ENCODE measurements at places on chromosomes 16 and 17.
A peak's percentile ranks its signal among the peaks of the same experiment; 100 is the strongest.

DNA sequence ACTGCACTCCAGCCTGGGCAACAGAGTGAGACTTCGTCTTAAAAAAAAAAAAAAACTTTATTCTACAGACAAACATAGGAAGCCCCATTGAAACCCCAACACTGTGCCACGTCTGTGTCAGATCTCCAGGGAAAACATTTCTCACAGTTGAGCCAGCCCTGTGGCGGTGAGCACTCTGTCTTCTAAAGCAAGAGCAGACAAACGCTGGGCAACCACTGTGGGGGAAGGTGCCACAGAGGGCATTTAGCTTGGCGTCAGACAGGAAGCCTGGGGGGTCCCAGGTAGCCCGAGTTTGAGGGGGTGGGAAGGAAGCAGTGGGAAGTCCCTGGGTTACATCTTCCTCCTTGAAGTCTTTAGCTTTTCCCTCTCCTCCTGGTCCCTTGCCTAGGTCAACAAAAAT lies 16.0 kb downstream of the C17orf100 start:
- DNase-seq, result no peak

GRCh38 chr16:68417711-68418301 lies 30.5 kb downstream of the SMPD3 start:
- no peak for DNase-seq

GRCh38 chr16:72149676-72150464 lies 22.1 kb downstream of the PMFBP1 start:
- no peak for DNase-seq

GRCh38 chr17:34308371-34308770 lies 10.9 kb upstream of the CCL8 start:
- DNase-seq, result no peak

DNA sequence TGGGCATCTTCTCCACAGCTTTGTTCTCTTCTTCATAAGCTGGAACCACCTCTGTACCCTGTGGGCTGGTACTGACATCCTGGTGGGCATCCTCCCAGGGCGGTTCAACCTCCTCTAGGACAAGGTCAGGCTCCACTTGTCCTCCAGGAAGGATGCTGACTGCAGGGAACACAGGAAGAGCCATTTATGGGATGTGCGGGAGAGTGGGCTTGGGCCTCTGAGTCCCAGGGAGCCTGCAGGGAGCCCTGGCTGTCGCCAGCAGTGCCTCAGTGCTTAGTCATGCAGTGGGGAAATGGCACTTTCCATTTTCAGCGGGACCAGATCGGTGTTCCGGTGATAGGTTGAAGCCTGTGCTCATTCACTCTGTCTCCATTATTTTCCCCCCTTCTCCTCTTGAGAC lies 20.5 kb downstream of the CNGB1 start:
- DNase-seq, result no peak

DNA sequence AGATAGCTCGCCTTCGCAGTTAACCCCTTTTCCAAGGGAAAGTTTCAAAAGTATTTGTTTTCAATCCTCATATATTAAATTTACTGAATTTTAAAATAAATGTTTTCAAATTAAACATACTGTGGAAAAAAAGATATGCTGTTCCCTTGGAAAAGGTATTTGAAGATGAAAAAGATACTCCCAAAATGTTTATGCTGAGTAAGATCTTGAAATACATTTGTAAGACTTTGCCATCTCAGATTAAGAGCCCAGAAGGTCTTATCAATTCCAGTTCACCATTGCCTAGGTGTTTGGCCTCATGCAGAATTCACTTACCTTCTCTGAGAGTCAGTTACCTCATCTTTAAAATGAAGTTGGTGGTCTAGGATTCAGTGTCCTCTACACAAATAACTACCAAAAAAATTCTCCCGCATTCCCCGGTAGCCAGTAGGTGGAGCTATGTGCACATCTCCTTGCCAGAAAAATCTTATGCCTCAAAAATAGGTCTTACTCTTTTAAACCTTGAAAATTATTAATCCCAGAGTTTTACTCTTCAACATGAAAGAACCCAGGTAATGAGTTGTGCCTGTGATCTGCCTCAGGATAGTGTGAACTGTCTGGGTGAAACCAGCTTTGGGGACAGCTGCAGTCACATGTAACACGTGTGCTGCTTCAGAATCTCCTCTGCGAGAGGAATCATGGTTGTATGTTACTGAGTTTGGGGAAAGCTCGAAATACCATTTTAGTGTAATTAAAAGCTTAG lies 178.3 kb downstream of the MRTFB start:
- DNase-seq, result peak; percentile 78

DNA sequence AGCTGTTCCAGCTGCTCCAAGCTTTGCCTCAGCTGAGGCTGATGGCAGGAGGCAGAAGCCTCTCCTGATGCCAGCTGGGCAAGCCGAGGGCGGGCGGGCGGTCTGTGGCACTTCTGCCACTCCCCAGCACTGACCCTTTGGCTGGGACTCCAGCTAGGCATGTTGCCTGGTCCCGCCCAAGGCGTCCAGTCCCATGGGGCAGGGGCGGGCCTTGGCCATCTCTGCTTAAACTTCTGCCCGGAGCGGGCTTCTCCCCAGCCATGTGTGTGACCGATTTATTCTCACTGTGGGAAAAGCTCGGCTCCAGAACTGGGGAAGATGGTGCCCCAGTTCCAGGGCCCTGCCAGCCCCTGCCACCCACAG lies 349.1 kb downstream of the SEC14L1 start:
- DNase-seq, result no peak

DNA sequence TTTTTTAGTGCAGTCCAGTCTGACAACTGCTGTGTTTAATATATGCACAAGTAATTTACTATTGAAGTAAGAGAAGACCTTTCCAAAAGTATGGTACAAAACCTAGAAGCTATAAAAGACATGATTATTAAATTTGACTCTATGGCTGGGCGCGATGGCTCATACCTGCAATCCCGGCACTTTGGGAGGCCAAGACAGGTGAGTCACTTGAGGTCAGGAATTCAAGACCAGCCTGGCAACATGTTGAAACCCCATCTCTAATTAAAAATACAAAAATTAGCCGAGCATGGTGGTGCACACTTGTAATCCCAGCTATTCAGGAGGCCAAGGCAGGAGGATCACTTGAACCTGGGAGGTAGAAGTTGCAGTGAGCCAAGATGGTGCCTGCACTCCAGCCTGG lies 41.4 kb upstream of the VWA3A start:
- DNase-seq, result no peak

- DNase-seq, result no peak
Observed at GRCh38 chr16:3152027-3152276, 17.1 kb downstream of the ZNF213 start.

GRCh38 chr17:82349287-82349701 lies 9.8 kb upstream of the TEX19 start:
- no peak for DNase-seq

DNA sequence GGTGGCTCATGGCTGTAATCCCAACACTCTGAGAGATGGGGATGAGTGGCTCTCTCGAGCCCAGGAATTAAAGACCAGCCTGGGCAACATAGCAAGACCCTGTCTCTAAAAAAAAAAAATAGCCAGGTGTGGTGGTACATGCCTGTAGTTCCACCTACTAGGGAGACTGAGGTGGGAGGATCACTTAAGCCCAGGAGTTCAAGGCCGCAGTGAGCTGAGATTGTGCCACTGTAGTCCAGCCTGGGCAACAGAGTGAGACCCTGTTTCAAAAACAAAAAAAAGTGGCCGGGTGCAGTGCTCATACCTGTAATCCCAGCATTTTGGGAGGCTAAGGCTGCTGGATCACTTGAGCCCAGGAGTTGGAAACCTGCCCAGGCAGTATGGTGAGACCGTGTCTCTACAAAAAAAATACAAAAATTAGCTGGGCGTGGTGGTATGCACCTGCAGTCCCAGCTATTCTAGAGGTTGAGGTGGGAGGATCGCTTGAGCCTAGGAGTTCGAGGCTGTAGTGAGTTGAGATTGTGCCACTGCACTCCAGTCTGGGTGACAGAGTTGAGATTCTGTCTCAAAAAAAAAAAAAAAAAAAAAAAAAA lies 3.0 kb downstream of the C16orf54 start:
- no peak for DNase-seq

DNA sequence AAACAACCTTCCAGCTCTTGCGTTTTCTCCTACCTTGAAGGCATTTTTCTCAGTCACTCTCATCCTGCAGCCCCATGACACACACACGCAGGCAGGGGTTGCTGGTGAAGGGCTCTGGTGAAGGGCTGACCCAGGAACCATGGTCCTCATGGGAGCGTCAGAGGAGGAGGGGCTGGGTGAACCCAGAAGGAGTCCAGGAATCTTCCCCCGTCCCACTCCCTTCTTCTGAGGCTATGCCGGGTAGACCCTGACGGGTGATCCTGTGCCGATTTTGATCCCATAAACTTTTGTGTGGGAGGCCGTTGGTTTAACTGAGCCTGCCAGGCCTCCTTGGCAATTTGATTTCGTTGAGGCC lies 278.4 kb upstream of the FOXF1 start:
- DNase-seq, result no peak

GRCh38 chr17:37847102-37847501 lies 77.1 kb upstream of the TBC1D3K start:
- no peak for DNase-seq

GRCh38 chr17:59565171-59565958 lies at the start of gene DHX40:
TSS of gene DHX40 (plus strand) at chr17:59565610. CDS start at chr17:59565672, 62 bp downstream.
- peak; percentile 99 for DNase-seq

DNA sequence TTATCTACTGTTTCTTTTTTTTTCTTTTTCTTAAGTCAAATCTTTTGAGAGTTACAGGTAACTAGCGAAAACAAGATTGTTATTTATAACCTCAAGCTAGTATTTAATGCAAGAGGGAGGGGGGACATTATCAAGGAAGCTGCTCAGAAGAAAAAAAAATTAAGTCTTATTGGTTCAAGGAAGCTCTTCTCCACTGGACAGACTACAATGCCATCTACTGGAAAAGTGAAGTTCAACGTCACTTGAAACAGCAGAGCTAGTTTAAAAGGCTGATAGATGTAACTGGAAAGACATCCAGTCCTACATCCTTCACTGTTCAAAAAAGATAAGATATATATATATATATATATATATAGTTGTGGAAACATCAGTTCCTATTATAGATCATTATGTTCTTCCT lies 418.0 kb upstream of the PSMD7 start:
- peak; percentile 90 for DNase-seq

GRCh38 chr17:31967648-31968047 lies 30.8 kb downstream of the SUZ12 start:
- DNase-seq, result no peak

Data from eye (tissue), 1 donor.